AG10803 (cell line): ENCODE measurements at places on chromosomes 5 and 9.

GRCh38 chr9:77726289-77726688 lies 78.2 kb upstream of the GNA14 start:
- peak; percentile 29 for DNase-seq

- no peak for DNase-seq
Measured at GRCh38 chr9:75894566-75894965, 4.1 kb downstream of the PCSK5 start.

DNA sequence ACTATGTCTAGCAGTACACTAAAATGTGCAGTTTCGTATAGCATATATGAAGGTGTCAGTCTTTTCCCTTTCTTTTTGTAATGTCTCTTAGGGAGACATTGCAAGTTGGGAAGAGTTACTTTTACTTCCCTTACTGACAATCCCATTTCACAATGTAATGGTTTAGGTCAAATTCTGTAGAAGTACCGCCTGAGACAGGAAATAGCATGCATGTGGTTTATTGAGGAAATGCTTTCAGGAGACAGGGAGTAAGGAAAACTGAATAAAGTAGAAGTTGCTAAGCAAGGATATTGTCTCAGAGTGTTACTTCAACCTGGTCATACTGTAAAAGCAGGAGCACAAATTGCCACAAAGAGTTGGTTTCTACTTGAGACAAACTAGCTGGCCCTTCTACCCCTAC lies 32.1 kb upstream of the MSANTD3 start:
- DNase-seq: peak; percentile 59

DNA sequence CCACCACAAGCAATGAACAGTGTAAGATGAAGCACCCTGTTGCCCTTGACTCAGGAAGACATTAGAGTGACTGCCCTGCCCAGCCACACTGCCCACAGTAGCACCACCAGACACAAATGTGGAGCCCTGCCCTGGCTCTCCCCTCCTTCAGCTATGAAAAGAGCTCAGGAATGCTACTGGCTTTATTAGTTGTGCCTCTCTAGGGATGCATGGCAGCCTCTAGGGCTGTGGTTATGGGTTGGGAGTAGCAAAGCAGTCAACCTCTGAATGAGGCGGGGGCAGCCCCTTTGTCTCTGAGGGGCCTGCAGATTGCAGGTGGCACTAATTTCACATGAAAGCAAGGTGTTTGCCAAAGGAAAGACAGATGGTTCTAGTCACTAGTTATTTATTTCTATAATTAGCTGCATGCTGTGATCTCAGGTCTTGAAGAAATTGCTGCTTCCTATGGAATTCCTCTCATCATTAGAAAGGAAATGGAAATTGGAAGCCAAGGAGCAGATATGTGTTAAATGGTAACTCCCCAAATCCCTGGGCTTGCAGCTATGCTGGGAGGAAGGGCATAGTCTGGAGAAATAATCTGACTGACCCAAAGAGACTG lies 259.4 kb downstream of the TLR4 start:
- no peak for DNase-seq

DNA sequence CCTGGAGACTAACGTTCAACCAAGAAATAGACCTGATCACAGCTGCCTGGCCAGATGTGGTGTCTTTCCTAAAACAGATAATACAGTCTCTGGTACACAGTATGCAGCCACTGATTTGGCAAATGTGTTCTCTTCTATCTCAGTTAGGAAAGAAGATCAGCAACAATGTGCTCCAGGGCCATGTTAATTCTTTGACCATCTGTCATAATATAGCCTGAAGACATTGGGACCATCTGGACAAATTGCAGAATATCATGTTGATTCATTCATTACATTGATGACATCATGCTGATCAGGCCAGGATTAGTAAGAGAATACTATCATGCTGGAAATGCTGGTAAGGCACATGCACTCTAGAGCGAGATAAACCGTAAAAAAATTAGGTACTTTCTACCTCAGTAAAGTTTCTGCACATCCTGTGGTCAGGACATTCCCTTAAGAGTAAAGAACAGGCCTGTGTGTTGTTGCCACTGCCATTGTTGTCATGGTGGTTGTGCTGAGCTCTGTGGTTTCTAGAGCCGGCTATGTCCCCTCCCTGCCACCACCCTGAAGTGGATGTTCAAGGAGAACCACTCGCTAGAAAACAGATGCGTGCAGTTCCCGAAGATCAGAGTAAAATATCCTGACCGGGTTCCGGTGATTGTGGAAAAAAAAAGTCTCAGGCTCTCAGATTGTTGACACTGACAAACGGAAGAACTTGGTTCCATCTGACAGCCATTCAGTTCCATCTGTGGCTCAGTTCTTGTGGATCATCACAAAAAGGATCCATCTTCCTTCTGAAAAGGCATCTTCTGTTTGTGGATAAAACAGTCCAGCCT lies 6.4 kb upstream of the JMY start:
- DNase-seq: peak; percentile 81

GRCh38 chr9:105445203-105445881 lies 2.5 kb upstream of the FSD1L start:
- DNase-seq: no peak

DNA sequence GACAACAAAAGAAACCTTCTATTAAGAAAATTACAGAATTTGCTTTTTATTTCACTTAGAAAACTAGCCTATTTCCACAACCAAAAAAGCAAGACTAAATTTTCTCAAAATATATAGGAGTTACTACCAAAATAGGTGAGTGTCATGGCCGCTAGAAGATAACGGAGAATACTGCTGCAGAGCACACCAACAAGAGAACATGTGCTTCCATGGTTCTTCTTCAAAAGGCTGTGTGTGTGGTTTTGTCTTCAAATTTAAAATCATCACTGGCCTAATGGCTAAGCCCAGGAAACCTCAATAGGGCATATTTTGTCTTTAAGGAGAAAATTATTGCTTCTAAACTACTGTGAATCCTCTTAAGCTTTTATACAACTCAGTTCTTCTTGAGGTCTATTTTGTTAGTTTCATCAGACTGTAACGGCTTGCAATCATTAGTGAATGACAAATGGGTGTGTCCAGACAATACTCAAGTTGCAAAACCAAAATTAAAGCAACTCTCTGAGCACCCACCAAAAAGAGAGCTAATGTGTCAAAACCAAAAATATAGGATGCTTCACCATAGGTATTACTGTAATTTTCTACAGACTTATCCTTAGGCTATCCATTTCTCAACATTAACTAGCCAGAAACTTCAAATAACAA lies 3.3 kb downstream of the SETX start:
- DNase-seq: peak; percentile 35

DNA sequence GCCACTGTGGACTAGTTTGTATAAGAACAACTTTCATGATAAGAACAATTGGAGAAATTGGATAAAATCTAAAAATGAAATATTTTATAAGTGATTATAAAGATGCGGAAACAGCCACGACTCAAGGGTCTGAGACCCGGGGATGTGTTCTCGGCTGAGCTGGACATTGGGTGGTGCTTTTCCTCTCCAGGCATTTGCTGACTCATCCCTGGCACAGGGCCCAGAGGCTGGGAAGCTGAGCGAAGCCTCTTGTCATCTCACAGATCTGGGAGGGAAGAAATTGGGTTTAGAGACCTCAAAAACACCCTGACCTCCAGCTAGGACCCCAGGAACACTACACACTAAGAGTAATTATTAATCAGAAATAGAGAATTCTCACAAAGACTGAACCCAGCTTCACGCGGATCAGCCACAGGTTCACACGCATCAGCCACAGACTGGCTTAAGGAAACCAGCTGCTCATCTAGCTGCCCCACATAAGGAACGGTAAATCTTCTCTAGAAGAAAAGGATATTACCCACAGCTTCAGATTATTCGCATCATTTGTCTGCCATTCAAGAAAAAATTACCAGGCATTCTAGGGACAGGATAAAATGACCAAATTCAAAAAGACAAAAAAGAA lies 2.8 kb upstream of the OR2V1 start:
- DNase-seq: peak; percentile 70

DNA sequence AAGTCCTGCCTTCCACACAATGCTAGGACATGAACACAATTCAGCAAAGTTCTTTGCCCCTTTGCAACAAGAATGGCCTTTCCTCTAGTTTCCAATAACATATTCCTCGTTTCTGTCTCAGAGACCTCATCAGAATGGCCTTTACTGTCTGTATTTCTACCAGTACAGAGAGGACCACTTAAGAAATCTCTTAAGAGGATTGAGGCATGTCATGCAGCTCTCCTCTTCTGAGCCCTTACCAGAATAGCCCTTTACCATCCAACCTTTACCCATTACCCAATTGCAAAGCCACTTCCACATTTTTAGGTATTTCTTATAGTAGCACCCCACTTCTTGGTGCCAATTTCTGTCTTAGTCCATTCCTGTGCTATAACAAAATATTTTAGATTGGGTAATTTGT lies 20.3 kb downstream of the TNPO1 start:
- no peak for DNase-seq

GRCh38 chr5:169703813-169704212 lies 66.7 kb downstream of the DOCK2 start:
- no peak for DNase-seq

- no peak for DNase-seq
Measured at GRCh38 chr5:129773376-129773775, 25.5 kb downstream of the MINAR2 start.

DNA sequence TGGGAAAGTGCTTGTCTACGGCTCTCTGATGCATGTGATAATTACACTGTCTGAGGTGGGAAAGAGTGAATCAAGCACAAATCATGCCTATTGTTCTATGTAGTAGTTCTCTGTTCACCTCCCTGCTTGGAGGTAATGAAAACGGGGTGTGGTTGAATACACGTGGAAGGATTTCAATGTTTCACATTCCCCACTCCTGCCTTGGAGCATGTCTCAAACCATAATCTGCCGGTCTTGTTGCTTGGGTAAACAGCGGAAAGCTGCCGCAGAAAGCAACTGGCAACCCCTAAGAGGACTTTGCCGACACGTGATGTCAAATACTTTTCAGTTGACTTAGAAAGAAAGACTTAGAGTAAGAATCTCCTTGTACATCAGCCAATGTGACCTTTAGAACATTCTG lies 63.5 kb upstream of the MOCS2 start:
- peak; percentile 58 for DNase-seq

GRCh38 chr9:110842169-110842568 lies 173.6 kb downstream of the MUSK start:
- no peak for DNase-seq

DNA sequence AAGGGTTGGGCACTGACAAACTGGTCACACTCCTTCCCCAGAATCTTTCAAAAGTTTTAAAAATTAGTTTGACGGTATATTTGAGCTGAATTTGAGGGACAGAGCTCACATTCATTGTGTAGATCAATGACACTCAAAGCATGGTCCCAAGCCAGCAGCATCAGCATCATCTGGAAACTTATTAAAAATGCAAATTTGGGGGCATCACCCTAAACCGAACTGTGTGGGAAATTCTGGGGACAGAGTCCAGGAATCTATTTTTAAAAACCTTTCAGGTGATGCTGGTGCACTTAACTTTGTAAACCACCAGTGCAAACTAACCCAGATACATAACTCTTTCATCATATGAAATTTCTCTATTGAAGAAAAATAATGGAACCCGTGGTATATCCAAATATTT lies 58.1 kb upstream of the MTAP start:
- no peak for DNase-seq

DNA sequence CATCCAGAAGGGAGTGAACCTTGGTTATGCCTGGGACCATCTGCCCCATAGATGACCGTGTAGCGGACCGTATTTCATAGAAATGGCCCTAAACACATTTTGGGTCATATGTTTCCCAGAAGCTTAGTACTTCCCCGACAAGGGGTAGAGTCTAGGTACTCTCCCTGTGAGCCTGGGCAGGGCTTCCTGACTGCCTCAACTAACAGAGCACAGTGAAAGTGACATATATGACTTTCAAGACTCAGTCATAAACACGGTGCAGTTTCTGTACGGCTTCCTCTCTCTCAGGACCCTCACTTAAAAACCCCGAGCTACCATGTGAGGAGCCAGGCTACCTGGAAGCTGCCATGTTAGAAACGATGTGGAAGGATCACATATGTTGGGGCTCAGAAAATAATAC lies 20.9 kb downstream of the C9orf57 start:
- DNase-seq: no peak

DNA sequence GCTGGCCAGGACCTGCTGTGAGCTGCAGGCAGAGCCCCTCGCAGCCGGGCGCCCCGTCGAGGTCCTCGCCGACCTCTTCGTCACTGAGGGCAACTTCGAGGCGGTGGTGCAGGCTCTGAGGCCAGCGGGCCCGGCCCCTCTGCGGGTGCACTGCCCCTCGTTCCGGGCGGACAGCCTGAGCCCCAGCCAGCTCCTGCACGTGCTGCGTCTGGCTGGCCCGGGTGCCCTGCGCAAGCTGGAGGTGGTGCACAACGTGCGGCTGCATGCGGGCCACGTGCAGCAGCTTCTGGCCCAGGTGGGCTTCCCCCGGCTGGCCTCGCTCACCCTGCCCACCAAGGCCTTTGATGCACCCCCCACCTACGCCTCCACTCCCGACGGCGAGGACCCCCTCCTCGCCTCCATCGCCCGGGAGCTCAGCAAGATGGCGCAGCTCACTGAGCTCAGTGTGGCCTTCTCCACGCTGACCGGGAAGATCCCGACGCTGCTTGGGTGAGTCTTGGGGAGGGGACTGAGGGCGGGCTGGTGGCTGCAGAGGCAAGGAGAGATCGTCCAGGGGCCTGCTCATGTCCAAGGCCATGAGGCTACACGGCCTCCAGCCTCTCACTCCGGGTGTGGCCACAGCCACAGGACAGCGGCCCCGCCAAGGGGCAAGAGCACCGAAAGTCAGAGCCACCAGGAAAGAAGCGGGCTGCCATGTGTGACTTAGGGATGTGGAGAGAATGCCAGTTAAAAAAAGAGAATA lies 825 bp downstream of the LRRC14B start:
- no peak for DNase-seq

GRCh38 chr9:126219648-126220063 lies 107.0 kb upstream of the MVB12B start:
- no peak for DNase-seq

GRCh38 chr5:152237531-152237930 lies 167.5 kb downstream of the NMUR2 start:
- DNase-seq: no peak

DNA sequence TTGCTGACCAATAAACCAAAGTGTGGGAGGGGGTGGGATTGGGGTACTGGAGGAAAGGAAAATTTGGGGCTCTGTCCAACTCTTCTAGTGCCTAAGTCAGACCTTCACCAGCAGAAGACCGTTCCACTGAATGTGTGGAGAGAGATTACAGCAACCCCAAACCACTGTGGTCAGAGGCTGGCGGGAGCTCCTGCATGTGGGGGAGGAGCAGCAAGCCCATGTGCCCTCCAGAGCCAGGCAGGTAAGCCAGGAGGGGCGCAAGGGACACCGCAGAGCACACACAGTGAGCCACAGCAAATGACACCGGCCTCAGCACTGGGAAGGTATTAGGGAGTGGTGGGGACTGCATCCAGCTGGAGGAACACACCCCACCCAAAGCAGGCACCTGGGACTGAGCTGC lies 62.9 kb downstream of the SMIM23 start:
- no peak for DNase-seq

GRCh38 chr5:110580625-110581024 lies 145.8 kb downstream of the TMEM232 start:
- peak; percentile 3 for DNase-seq

GRCh38 chr9:137580209-137580953 lies 1.7 kb upstream of the DPH7 start:
- DNase-seq: no peak

- DNase-seq: peak; percentile 71
Measured at GRCh38 chr9:116030517-116030916, 123.1 kb upstream of the PAPPA start.
